MCF 10A (cell line): ENCODE measurements at places on chromosomes 4 and X. TPM values are rescaled to one million over a fixed set of nuclear protein-coding genes. Genes with fewer than 3 reads are reported as not detected.

LDOC1 gene
- 21.8 and 26.9 TPM in 2 replicates for total RNA-seq

MMRN1 gene
- total RNA-seq = not detected in 2 replicates

HTRA3 gene
- total RNA-seq = not detected in 2 replicates

PNCK gene
- not detected in 2 replicates for total RNA-seq

SPACA5 gene
- not detected in 2 replicates for total RNA-seq

SEC24B gene
- total RNA-seq = 33.9 and 35.0 TPM in 2 replicates

SSX2 gene
- total RNA-seq = not detected in 2 replicates

FGF2 gene
- 132 and 134 TPM in 2 replicates for total RNA-seq

SPATA4 gene
- total RNA-seq = 0.21 and 0.44 TPM in 2 replicates

SLC25A5 gene
- total RNA-seq = 245 and 405 TPM in 2 replicates

TRPC3 gene
- not detected in 2 replicates for total RNA-seq

CLIC2 gene
- total RNA-seq = 6.0 and 9.2 TPM in 2 replicates

SUPT20HL1 gene
- total RNA-seq = not detected in 2 replicates

GAB3 gene
- 2.0 and 2.1 TPM in 2 replicates for total RNA-seq

ADH4 gene
- not detected in 2 replicates for total RNA-seq

MGARP gene
- total RNA-seq = not detected in 2 replicates

TLL1 gene
- total RNA-seq = 0.66 and 1.4 TPM in 2 replicates

SHISA3 gene
- total RNA-seq = not detected in 2 replicates

ZFX gene
- 69.6 and 72.3 TPM in 2 replicates for total RNA-seq

REELD1 gene
- total RNA-seq = not detected in 2 replicates

ARMCX2 gene
- total RNA-seq = not detected in 2 replicates

TCP11X2 gene
- total RNA-seq = not detected in 2 replicates

MAGEB2 gene
- not detected in 2 replicates for total RNA-seq

TMEM47 gene
- 1.6 TPM in 2 replicates for total RNA-seq

NXF2 gene
- total RNA-seq = not detected in 2 replicates

SOWAHD gene
- not detected in 2 replicates for total RNA-seq

GAGE12H gene
- not detected in 2 replicates for total RNA-seq

AKAP17A gene
- 76.2 TPM in 2 replicates for total RNA-seq

NEXMIF gene
- total RNA-seq = not detected in 2 replicates

EPHA5 gene
- total RNA-seq = 0.12 and 0.28 TPM in 2 replicates

VCX gene
- not detected in 2 replicates for total RNA-seq

SMIM10L2A gene
- total RNA-seq = 0.16 and 0.20 TPM in 2 replicates

DUX4 gene
- not detected in 2 replicates for total RNA-seq
